Kidney epithelial cell (primary cell): ENCODE measurements at places on chromosomes 6 and 20. TPM values are rescaled to one million over a fixed set of nuclear protein-coding genes. Genes with fewer than 3 reads are reported as not detected.

The TMC2 gene
- total RNA-seq, result not detected in 2 replicates

The SMAP1 gene
- total RNA-seq, result 26.8 and 27.5 TPM in 2 replicates

DNA sequence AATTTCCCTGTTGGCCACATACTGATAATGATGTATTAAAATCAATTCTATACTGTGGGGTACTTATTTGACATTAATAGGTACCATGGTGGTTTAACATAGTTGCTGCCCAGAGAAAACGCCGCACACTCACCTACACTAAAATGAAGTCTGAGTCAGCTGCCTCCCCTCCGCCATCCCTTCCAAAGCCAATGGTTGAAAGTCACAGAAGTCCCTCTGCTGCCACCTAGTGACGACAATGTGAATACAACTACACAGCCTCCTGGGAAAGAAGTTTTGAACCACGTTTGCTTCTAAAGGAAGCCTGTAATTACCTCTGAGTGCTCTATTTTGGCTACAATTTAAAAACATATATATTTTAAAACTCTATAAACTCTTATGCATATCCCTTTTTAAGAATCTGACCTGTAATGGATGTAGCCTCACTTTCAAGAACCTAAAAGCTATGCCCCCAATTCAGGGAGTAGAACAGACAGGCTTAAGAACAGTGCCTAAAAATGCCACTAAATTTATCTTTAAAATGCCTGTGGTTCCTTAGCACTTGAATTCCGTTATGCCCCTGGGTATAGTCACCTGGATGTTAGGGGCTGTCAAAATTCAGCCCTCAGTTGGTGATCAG, 20.6 kb upstream of the ECI2 start:
- DNase-seq, result peak; percentile 60

DNA sequence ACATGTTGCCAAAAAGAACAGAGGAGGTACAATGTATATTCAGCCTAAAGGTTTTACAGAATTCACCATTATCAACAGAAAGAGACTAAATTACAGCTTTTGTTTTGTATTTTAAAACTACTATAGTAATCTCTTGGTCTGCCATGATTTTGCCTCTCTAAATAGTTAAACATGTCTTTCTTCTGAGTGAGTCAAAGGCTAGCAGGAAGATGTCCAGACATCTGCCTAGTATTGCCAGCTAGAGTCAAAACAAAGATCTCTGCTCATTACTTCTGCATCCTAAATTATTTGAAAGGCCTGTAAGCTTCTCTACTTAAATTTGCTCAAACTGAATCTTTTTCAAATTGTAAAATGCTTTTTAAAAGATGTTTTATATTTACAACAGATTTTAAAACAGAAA, 8.8 kb downstream of the ASF1A start:
- no peak for DNase-seq

- DNase-seq, result no peak
Observed at GRCh38 chr6:155327326-155328073, 13.2 kb upstream of the TFB1M start.

DNA sequence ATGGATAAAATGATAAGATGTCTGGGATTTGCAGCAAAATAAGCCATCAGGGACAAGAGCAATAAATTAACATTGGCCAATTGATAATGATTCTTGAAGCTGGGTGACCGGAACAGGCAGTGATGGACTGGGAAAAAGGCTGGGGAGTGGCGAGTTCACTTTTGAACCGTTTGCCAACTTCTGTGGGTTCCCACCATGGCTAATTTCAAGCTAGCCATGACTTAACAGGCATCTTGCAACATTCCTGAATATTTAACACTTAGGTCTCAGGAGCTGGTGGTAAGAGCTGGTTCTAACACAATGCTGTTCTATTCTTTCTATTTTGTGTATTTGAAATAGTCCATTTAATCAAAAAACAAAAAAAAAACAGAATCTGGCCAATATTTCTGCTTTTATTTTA, 37.6 kb upstream of the CD83 start:
- no peak for DNase-seq

- no peak for DNase-seq
Observed at GRCh38 chr20:52922436-52922835, 49.7 kb upstream of the TSHZ2 start.

DNA sequence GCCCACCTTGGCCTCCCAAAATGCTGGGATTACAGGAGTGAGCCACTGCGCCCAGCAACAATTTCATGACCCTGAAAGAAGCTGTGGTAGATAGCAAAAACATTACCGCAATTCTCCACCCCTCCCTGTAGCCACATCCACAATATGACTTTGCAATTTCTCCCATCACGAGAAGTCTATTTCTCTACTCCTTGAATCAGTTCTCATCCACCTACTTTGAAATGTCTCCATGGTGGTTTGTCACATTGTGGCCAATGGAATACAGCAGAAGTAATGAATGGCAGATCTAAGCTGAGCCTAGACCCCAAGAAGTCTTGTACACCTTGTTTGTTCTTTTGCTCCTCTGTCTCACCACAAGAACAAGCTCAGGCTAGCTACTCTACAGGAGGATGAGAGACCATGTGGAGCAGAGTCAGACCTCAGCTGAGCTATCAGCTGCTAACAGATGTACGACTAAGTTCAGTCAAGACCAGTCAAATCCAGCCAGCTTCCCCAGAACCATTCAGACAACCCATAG, 6.3 kb downstream of the OXT start:
- DNase-seq, result no peak

DNA sequence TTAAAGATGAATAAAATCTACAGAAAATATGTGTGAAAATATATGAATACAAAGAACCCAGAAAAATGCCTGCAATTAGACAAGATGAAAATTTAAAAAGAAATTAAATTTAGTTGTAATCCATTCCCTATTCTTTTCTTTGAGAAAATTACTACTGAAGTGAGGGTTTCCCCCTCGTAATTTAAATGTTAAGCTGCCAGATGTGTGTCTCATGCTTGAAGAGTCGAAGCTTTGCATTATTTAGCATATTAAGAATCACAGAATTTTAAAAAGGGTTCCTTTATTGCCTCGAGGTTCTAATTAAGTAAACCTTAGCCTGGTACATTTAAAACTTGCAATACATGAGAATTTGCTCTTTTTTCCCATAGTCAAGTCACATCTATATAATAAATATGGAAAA, 630.1 kb downstream of the TFAP2A start:
- DNase-seq, result no peak
